Stimulated activated CD4-positive, alpha-beta T cell treated with anti-CD3 and anti-CD28 coated beads, Interleukin-1b, Interleukin-23, amount 100 ng/mL, for 1 hour (primary cell): ENCODE measurements at places on chromosomes 4 and X.
A peak's percentile ranks its signal among the peaks of the same experiment; 100 is the strongest.

GRCh38 chr4:13633671-13634070 is 6.1 kb upstream of the BOD1L1 start:
- DNase-seq: no peak

- no peak for DNase-seq
Measured at GRCh38 chrX:48890934-48891401, 6.6 kb downstream of the TIMM17B start.

DNA sequence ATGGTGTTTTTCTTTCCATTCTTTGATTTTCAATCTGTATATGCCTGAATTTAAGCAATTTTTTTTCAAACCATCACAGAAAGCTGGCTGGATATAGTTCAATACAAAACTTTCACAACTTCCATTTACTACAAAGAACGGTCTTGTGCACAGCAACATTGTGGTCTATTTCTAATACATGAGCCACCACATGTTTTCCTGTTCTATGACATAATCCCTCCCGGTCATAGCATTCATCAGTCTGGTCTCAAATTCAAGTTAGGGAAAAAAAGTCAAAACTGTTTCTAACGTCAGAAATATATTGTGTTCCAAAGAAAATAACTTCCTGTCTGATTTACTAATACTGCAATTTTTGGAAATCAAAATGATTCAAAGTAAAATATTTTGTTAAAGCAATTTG is 7.5 kb upstream of the CXCL6 start:
- no peak for DNase-seq

GRCh38 chr4:172654457-172654856 is 514.2 kb upstream of the GALNT7 start:
- DNase-seq: no peak

DNA sequence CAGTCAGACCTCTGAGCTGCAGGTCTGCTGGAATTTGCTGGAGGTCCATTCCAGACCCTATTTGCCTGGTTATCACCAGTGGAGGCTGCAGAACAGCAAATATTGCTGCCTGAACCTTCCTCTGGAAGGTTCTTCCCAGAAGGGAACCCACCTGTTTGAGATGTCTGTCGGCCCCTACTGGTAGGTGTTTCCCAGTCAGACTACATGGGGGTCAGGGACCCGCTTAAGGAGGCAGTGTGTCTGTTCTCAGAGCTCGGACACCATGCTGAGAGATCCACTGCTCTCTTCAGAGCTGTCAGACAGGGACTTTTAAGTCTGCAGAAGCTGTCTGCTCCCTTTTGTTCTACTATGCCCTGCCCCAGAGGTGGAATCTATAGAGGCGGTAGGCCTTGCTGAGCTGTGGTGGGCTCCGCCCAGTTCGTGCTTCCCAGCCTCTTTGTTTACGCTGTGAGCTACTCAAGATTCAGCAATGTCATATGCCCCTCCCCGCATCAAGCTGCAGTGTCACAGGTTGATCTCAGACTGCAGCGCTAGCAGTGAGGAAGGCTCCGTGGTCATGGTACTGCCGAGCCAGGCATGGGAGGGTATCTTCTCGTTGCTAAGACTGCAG is 44.1 kb upstream of the KDR start:
- no peak for DNase-seq

DNA sequence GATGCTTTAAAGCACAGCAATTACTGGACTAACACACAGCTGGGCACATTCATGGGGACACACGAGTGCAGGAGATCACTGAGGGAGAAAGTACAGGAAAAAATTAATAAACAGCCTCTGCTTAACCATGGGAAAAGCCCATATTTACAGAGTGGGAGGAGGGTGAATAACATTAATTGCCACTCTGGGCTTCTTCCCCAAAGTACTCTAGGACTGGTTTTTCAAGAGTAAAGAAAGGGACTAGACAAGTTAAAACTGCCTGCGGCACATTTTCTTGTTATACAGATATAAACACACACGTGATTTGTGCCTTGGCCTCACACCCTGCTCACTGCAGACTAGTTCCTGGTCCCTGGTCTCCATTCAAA is 179.7 kb upstream of the TET2 start:
- no peak for DNase-seq

DNA sequence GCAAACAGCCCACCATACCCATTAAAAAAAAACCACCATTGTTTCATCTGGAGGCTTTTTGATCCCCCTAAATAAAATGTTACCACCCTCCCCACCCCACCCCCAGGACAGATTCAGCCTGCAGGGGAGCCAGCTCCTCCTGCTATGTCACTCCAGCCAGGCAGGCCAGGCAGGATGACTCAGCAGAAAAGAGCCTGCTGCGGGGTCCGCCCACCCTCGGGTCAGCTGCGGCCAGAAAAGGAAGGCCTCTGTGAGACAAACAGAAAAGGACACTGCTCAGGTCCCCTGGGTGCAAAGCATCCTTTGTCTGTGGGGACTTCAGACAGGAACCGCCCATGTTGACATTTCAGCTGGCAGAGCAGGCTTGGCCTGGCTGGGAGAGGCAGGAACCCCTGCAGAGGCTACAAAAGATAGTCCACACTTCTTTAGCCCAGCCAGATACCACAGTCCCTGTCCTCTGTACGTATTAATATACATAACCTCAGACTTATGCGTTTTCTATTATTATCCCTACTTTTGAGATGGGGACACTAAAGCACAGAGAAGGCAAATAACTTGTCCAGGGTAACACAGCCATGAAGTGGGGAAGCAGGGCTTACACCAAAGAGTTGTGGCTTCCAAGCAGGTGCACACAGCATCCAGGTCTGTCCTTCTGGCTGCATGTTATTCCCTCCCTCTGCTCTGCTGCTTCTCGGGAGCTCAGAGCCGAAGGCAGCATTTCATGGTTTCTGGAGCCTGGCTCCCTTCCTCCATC is 147.7 kb downstream of the CPEB2 start:
- no peak for DNase-seq

GRCh38 chrX:95885074-95885473 is 799.6 kb upstream of the DIAPH2 start:
- no peak for DNase-seq

DNA sequence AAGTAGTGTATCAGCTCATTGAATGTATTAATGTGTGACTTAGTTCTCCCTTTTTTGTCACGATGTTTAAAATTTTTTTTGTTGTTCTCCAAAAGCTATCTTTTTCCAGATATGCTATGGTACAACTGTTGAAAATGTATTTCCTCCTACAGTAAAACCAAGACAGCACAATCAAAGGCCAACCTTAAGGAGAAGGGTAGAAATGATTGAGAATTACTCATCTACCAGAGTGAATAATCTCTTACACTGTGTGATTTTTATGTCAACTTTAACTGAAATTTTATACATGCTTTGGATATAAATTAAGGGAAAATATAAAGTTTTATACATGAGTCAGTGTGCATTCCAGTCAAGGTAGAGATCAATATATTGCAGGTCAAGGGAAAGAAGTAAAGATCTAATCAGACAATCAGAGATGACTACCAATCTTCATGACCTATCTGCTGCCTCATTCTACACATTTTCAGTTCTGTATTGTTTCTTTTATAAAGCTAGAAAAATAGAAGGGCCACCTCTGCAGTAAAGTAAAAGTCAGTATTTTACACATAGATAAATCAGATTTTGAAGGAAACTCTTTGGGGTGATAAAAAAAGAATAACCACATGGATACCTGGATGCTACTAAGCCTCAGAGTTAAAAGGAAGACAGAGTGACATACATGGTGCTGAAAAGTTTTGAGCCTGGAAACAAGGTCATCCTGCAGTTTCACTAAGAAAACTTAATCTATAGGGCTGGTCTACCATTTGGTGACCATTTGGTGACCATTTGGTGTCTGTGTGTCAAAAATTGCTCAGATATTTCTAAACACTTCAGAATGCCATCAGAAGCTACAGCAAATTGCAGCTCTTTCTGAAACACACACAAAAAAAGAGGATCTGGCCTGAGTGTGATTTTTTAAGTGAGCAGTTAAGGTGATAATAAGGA is 1.6 kb downstream of the FAM13A start:
- no peak for DNase-seq

GRCh38 chrX:132489578-132490419 is 961 bp upstream of the MBNL3 start:
- no peak for DNase-seq

DNA sequence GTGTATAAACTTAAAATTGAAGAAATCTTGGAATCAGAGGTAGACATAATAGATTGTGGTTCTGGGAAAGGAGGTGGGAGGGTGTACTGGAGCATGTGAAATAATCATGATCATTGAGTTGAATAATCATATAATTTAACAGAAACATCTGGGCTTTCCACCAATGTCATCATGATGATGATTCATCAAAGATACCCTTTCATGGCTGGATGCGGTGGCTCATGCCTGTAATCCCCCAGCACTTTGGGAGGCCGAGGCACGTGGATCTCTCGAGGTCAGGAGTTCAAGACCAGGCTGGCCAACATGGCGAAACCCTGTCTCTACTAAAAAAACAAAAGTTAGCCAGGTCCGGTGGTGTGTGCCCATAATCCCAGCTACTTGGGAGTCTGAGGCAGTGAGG is 6.7 kb upstream of the RUFY3 start:
- DNase-seq: no peak

- DNase-seq: no peak
Measured at GRCh38 chr4:43351970-43352806, 459.7 kb downstream of the GRXCR1 start.

GRCh38 chrX:46204721-46205422 is 340.3 kb downstream of the ZNF674 start:
- DNase-seq: no peak

- no peak for DNase-seq
Measured at GRCh38 chr4:107094332-107094731, 58.2 kb upstream of the DKK2 start.

- no peak for DNase-seq
Measured at GRCh38 chrX:10582945-10583344, 37.4 kb downstream of the MID1 start.

DNA sequence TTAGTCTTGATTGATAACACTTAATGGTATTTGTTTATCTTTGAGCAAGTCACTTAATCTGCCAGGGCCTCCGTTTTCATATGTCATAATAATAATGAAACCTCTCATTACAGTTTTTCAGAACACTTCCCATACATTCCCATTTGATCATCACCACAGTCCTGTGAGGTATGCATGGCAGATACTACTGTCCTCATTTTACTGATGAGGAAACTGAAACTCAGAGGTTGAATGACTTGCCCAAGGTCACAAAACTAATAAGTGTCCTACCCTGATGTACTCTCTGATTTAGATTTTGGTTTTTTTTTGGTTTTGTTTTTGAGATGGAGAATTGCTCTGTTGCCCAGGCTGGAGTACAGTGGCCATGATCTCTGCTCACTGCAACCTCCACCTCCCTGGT is 25.7 kb downstream of the ZFX start:
- no peak for DNase-seq

DNA sequence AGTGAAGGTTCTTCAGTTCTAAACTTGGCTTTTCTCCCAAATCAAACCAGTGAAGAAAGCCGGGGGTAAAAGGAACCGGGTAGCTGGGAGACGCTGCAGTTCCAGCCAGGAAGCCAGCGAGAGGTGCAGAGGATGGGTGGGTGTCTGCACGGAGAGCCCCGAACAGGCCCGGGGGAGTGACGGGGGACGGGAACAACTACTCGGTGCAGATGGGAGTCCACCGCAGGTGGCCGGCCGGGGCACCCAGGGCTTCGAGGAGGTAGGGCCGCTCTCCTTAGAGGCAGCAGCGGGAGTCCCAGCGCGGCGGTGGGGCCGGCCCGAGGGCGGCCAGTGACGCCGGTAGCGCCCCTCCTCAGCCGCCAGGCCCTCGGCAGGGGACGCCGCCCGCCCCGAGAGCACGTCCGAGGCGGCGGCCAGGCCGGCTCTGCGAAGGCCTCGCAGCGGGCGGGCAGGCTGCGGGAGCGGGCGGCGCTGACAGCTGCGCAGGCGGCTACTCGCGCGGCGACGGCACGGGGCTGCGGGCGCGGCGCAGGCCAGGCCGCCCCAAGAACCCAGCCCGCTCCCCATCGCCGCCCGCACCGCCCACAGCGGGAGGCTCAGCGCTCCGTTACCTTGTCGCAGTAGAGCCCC is 449 bp downstream of the FBXL5 start:
- peak; percentile 15 for DNase-seq

GRCh38 chr4:26459054-26459755 is 31.1 kb downstream of the CCKAR start:
- DNase-seq: no peak

DNA sequence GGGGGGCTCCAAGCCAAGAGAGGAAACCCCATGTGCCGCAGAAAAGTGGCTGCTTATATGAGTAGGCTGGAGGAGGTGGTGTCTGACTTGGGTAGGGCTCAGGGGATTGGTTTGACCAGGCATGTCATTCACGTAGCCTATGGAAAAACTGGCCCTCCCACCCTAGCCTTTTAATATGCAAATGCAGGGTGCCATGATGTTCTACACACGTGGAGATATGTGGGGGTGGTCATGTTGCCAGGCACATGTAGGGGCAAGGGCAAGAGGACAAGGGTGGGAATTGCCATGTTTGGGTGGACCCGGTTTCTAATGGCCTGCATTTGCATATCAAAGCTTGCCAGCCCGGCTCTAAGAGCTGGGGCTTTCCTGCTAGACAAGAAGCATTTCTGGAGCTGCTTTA is 86.9 kb upstream of the SHISA3 start:
- no peak for DNase-seq

DNA sequence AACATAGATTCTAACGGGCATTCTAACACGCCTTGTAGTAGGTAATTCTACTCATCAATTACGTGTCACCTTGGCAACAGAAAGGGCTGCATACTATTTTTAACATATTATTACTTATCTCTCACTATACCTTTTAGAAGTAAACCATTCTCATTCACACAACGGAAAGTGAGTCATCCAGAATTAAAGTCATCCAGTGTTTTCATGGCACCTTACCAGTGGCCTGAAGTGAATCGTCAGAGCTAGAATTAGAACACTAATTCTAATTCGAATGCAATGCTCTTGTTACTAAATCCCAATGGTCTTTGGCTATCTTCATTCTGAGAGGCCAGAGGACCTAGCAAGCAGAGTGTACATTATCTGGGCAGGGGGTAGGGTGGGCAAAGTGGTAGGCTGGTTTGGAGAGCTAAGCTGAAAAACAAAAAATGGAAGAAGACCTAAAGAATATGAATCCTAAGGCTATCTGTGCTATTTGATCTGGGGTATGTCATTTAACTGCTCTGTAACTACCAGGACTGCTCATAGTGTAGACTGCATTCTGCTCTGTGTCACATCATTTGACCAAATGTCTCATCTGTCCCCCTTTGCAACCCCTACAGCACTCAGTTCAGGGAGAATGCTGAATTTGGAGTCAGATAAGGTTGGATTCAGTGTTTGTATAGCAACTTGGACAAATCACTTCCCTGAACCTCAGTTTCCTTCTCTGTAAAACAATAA is 96.5 kb downstream of the HDAC8 start:
- no peak for DNase-seq

GRCh38 chr4:35216636-35217035 is 1027.7 kb downstream of the ARAP2 start:
- no peak for DNase-seq

DNA sequence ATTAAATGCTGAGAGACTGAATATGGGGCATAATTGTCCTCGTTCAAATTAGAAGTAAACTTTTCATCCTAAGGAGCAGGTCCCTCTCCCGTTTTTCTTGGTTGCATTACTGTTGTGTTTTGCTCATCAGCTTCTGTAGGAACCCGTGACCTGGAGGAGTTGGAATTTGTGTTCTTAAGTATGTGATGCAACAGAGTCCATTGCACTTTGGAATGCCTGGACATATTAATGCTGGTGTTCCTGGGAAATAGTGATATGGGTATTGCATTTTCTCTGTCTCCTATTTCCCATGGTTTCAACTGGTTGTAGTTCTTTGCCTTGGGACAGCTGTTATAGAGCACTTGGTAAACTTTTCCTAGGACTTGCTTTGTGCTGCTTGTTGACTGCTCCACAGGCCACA is 417.8 kb upstream of the LCORL start:
- no peak for DNase-seq

- no peak for DNase-seq
Measured at GRCh38 chrX:109472939-109473735, 8.7 kb downstream of the GUCY2F start.

GRCh38 chr4:122666527-122667245 is 45.8 kb upstream of the IL21 start:
- DNase-seq: no peak
